ENCODE measurements at places on chromosomes 5 and 9. TPM values are rescaled to one million over a fixed set of nuclear protein-coding genes. Genes with fewer than 3 reads are reported as not detected.
A peak's percentile ranks its signal among the peaks of the same experiment; 100 is the strongest.

Gene PBX3
- polyA plus RNA-seq, result 27.0 TPM

GRCh38 chr9:126805554-126806262 is 868 bp downstream of the ZBTB43 start:
- no peak for DNase-seq

GRCh38 chr5:44869928-44870327 is 61.2 kb downstream of the MRPS30 start:
- peak; percentile 41 for DNase-seq

GRCh38 chr9:105054491-105054890 is 126.5 kb upstream of the ABCA1 start:
- DNase-seq, result no peak

DNA sequence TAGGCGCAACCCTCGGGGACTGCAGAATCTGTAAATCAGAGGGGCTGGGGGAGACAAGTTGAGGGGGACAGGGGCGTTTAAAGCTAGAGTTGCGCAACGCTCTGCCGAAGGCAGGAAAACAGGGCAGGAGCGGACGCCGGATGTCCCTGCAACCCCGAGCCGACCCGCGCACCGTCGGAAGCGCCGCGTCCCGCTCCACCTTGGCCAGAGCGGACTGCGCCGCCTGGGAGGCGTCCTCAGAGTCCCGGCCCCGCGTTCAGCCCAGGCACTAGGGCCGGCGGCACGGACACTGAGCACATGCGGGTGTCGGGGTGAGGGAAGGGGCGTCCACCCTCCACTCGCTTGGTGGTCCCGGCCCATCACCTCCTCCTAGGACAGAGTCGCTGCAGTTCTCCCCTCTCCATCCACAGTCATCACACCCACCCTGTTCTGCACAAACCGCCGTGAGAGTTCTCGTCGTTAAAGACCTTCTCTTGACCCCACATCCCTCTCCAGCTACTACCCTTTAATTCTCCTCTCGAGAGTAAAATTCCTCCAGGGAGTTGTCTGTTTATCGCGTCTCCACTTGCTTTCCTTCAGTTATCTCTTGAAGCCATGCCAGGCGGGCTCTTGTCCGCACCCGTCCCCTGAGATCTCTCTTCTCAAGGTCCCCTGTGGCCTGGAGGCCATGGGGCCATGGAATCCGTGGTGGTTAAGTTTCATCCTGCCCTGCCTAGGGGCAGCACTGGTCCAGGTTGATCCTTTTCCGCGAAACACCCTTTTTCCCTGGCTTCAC is 796 bp upstream of the PDLIM7 start:
- DNase-seq, result no peak

DNA sequence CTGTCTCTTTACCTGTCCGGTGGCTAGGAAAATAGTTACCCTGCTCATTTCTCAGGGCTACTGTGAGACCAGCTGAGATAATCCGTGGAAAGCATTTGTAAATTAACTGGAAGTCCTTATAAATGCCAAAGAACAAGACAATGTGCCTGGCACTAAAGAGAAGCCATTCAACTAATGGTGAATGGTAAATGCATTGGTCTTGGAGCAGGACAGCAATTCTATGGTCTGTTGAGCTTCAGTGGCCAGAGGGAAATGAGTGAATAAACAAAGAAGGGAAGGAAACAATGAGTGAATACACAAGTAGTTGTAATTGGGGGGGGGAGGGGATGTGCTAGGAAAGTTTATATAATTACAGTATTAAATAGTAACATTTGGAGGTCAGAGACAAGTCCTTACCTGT is 353.6 kb downstream of the SEMA5A start:
- no peak for DNase-seq
